Renal cortex interstitium (tissue), 15 donors: ENCODE measurements at places on chromosomes 7 and 10. TPM values are rescaled to one million over a fixed set of nuclear protein-coding genes. Genes with fewer than 3 reads are reported as not detected.
A peak's percentile ranks its signal among the peaks of the same experiment; 100 is the strongest.

Gene PNLIPRP2
- polyA plus RNA-seq: 0.10 TPM

Gene TUBAL3
- 0.17 TPM for polyA plus RNA-seq

Gene SDK1
- polyA plus RNA-seq: 5.9 TPM

Gene ARHGEF35
- polyA plus RNA-seq: 19.6 TPM

Gene HIF1AN
- polyA plus RNA-seq: 36.9 TPM

Gene HILPDA
- 25.4 TPM for polyA plus RNA-seq

Gene SPDYE6
- not detected for polyA plus RNA-seq

Gene CTNNA3
- 2.1 TPM for polyA plus RNA-seq

Gene ANXA8L1
- polyA plus RNA-seq: 0.09 TPM

Gene ZNF488
- polyA plus RNA-seq: 5.2 TPM

Gene HMX2
- 1.5 TPM for polyA plus RNA-seq

GRCh38 chr10:15483215-15484075 is 112.4 kb upstream of the FAM171A1 start:
- no peak for DNase-seq

GRCh38 chr10:117260084-117260483 is 19.2 kb downstream of the SLC18A2 start:
- no peak for DNase-seq

- no peak for DNase-seq
Observed at GRCh38 chr7:43767311-43767710, 8.8 kb downstream of the BLVRA start.

GRCh38 chr10:59036311-59037017 is 140.0 kb upstream of the PHYHIPL start:
- no peak for DNase-seq

- no peak for DNase-seq
Observed at GRCh38 chr7:26705567-26705966, 158.8 kb downstream of the SKAP2 start.

DNA sequence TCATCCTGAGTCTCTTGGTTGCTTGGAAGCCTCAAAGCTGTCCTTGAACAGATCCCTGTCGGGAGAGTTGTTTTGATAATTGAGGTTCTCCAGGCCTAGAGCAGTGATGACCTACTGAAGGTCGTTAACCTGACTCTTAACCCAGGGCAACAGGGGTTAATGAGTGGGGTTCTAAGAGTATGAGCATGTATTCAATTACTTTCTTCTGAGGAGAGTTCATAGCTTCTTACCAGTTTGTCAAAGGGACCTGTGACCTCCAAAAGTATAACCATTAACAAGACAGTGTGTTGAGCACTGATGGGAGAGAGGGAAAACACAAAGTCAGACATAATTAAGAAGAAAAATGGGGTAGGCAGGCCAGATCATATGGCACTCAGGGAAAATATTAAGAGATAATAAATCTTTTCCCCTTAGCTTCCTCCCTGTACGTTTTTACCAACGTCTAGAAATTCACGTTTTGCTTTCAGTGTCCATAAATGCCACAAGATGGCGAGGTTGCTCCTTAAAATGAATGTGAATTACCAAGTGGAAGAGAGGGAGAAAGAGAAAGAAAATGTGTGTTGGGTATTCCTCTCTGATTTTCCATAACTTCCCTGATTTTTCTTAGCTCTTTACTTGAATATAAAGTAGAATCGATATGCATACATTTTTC is 97.6 kb downstream of the SUGCT start:
- DNase-seq: peak; percentile 45

- no peak for DNase-seq
Observed at GRCh38 chr7:53624356-53624755, 588.9 kb downstream of the POM121L12 start.

DNA sequence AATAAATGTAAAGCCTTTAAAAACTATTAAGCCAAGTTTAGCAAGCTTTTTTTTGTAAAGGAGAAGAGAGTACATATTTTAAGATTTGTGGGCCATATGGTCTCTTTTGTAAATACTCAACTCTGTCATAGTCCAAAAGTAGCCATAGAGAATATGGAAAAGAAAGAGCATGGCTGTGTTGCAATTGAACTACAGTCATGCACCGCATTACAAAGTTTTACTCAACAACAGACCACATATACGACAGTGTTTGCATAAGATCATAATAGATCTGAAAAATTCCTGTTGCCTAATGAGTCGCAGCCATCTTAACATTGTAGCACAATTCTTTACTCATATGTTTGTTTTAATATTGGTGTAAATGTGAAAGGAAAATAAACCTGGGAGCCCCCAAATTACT is 440.8 kb downstream of the HTR7 start:
- DNase-seq: no peak

DNA sequence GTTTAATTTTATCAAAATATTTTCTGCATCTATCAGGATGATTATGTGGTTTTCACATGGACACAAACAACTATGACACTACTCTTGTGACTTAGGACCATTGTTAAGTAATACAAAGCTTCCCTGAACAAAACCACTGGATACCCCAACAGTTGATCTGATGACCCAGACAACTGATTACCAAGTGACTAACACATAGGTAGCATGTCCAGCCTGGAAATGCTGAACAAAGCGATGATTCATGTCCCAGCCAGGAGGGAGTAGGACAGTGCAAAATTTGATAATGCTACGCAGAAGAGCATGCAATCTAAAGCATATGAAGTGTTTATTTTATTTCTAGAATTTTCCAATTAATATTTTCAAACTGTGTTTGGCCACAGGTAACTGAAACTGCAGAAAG is 8.9 kb upstream of the PNLIP start:
- DNase-seq: no peak

GRCh38 chr10:28202941-28203352 is 99.9 kb downstream of the MPP7 start:
- DNase-seq: no peak

DNA sequence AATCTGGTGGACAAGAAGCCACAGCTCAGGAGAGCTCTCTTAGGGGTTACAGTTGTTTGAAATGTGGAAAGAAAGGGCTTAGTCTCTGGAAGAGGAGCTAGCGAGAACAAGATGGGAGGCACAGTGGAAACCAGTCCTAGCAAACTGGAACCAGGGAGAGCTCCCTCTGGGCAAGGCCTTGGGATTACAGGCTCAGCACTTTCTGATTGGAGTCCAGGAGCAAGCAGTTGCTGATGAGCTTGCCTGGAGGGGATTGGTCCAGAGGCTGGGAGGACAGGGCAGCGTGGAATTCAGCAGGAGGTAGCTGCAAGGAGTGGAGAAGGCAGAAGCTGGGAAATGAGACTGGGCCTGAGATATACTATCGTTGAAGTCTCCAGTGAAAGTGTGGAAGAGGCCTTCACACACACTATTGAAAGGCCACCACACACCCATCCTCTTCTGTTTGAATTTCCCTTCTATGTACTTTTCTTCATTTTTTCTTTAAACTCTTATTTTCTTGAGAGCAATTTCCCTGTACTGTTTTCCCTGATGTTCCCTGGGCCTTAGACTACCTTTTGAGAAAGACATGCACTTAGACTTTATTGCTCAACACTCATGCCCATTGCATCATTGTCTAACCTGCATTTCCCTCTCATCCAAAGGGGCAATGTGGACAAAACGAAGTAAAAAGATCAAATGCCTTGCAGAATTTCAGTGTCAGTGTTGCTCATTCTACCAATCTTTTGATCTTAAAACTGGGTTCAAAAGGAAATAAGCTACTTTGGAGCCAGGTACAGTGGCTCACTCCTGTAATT is 57.8 kb upstream of the LANCL2 start:
- no peak for DNase-seq

DNA sequence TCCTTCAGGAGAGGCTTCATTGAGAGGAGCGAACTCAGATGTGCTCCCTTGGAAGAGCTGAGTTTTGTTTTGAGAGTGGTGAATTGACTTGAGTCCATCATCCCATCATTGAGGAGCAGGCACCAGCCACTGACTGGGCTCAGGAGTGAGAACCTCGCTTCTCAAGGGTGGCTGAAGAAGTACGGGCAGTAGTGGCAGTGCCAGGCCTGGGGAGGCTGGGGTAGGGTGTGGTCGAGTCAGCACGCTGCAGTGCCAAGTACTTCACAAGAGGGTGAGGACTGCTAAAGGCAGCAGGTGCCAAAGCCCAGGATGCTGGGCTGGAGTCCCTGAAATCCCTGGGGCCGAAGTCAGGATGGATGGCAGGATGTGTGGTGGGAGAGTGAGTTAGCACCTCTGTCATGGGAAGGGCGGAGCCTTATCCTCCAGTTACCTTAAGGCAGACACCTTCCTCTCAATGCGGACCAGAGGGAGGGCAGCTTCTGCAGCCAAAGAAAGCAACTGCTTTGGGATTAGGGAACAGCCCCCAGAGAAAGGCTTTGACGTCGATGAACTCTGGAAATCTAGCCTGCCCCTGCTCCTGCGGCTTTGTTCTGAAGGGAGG is 210.3 kb downstream of the CAMK1D start:
- no peak for DNase-seq

GRCh38 chr7:2146676-2147472 is 85.9 kb downstream of the MAD1L1 start:
- DNase-seq: no peak

GRCh38 chr10:22779331-22780019 is 65.1 kb upstream of the PIP4K2A start:
- no peak for DNase-seq

DNA sequence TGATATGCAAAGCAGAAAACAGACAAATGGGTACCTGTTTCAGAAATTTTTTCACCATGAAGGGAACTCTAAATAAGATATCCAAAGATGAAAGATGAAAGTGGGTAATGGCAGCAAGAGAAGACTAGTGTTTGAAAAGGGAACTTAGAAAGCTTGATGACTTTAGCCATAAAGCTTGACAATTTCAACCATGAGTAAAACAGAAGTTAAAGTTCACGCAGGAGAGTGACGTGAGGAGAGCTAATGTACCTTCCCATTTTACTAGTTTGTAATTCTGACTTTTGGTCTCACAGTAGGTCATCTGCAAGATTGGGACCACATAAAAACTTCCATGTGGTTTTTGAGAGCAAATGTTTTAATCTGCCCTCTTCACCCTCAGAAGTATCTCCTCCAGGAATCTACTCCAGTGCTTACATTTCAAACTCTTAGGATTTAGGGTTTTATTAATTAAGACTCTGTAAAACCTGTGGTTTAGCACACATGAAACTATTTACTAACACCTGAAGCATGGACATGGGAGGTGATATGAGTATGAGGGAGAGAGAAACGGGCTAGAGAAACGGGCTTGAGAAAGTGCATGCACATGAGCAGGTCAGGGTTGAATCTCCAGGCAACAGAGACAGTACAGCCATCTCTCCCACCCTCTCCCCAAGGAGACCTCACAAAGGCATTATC is 24.4 kb upstream of the GIMAP2 start:
- no peak for DNase-seq

DNA sequence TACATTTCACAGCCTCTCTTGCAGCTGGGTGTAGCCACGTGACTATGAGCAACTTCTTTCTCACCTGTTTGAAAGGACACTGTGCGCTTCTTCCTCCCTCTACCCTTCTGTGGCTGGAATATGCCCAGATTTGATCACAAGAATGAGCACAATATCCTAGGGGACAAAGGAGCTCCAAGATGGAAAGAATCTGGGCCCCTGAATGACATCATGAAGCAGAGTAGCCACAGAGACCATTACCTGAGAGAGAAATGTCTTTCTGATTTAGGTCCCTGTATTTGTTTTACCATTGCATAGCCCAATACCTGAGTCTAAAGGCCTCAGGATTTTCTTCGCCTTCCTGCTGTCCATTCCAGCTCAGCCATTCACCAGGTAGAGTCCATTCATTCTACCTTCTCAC is 15.4 kb downstream of the ZNF503 start:
- no peak for DNase-seq

DNA sequence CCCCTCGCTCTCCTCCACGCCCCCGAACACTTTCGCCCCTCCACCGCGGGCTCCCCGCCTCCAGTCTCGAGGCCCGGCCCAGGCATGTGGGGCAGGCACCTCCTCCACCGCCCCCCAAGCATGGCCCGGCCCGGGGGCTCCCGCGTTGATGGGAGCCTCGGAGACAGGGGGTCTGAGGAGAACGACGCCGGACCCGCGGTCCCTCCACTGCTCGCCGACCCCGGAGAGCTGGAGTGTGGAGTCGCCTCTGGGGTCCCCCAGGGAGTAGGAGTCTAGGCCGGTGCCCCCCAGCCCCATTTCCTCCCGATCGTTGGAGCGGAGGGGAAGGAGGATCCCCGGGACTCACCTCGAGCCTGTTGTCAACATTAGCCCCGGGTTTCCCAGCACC is 206 bp downstream of the UPF2 start:
- DNase-seq: no peak

GRCh38 chr10:105062951-105063350 is 421.9 kb downstream of the SORCS3 start:
- no peak for DNase-seq

- DNase-seq: no peak
Observed at GRCh38 chr10:97795886-97796285, 24.1 kb upstream of the SFRP5 start.

DNA sequence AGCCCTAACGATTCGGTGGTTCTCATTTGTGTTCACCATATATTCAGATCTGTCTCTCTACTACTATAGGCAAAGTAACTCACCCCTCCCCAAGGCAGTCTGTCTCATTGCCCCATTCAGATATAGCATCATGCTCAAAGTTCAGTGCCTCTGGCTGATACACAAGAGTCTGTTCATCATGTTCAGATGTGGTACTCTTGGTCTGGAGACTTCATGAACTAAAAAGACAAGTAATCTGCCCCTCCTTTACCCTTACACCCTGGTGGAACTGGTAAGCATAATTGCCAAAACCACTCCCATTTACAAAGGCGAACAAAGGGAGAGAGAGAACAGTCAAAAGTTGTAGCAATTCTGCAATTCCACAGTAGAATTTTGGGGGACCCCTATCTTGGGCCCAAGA is 29.9 kb downstream of the UMAD1 start:
- no peak for DNase-seq

GRCh38 chr10:19707376-19707775 is 108.9 kb upstream of the PLXDC2 start:
- DNase-seq: no peak

- DNase-seq: no peak
Observed at GRCh38 chr10:508726-509125, 180.7 kb downstream of the DIP2C start.

DNA sequence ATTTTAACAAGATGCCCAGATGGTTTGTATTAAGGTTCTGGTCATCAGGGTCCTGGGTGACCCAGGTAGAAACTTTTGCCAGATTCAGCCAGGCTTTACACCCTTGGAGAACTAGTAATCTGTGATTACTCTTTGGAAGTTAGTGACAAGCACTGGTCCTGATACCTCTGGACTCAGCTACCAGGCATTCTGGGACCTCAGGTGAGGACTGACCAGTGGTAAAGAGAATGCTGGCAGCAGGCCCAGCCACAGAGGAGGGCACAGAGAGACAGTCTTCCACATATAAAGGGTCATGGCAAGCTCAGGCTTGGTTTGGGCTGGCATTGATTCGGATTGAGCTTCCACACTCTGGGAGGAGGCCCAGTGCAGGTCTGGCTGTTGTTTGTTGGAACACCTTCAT is 112.0 kb upstream of the CHST15 start:
- no peak for DNase-seq
